Right cardiac atrium (tissue), 5 donors: ENCODE measurements at places on chromosomes 1 and 21. TPM values are rescaled to one million over a fixed set of nuclear protein-coding genes. Genes with fewer than 3 reads are reported as not detected.

The KCNJ9 gene
- not detected for total RNA-seq

The IFT25 gene
- 14.4 TPM for total RNA-seq

The HJV gene
- total RNA-seq: 164 TPM

The SAMSN1 gene
- 4.6 TPM for total RNA-seq

The CHRM3 gene
- total RNA-seq: 0.86 TPM

The PTGFR gene
- total RNA-seq: 0.34 TPM

The NUP210L gene
- 0.25 TPM for total RNA-seq

The F5 gene
- total RNA-seq: 5.2 TPM

DNA sequence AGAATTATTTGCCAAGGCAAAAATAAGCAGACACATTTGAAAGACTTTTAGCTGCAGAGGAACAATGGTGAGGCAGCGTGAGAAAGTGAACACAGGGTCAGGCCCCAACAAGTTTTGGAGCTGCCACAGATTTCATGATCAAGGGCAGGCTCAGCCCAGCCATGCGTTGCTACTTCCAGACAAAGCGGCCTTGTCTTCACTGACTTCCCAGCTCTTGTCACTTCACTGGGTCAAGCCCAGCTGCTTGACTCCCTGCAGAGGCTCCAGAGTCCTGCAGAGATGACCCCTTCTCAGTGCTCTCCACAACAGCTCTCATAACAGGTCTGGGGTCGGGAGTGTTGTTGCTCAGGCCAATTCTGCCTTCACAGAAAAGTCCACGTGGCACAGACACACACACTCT, 35.8 kb downstream of the HHAT start:
- peak; percentile 79 for DNase-seq

DNA sequence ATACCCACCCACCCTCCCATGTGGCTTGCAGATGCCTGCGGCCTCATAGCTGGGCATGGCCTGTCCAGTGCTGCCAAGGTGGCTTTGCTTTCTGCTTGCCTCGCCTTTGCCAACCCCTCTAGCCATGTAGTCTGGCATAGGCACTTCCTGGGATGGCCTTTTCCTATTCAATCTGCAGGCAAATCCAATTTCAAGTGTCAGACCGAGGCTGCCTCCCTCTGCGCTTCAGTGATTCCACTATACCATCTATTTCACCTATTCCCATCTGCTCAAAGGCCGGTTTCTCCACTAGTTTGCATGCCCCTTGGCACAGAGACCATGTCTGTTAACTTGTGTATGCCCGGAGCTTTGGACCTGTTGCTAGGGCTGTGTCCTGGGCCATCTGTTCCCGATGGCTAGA, 3.8 kb upstream of the ZBTB21 start:
- DNase-seq: no peak

GRCh38 chr1:165862448-165862847, 35.0 kb downstream of the UCK2 start:
- no peak for DNase-seq

DNA sequence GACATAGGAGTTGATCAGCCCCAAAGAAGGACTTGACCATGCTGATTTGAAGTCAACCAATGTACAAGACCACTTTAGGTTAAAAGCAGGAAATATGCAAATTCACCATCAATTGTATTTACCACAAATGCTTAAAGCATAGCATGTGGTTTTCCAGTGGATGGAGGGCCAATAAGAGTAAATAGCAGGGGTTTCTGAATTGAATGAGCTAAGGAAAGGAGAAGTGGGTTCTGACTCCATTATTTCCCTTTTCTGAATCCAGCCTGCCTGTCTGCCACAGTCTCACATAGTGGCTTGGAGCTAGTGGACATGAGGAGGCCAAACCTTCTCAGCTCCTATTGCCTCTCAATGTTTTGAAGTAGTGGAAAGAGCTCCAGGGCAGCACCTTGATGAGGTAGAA, 7.2 kb upstream of the TNFSF18 start:
- no peak for DNase-seq

- DNase-seq: no peak
These were observed 79.5 kb downstream of the DPYD start for GRCh38 chr1:97841338-97841737.

GRCh38 chr1:61423643-61424042, 301.3 kb downstream of the TM2D1 start:
- DNase-seq: no peak

GRCh38 chr1:10529091-10529490, 54.3 kb downstream of the PEX14 start:
- DNase-seq: no peak

GRCh38 chr1:1943834-1944570, 24.9 kb upstream of the TMEM52 start:
- peak; percentile 81 for DNase-seq

GRCh38 chr1:173802961-173803360, 21.5 kb upstream of the DARS2 start:
- DNase-seq: no peak

DNA sequence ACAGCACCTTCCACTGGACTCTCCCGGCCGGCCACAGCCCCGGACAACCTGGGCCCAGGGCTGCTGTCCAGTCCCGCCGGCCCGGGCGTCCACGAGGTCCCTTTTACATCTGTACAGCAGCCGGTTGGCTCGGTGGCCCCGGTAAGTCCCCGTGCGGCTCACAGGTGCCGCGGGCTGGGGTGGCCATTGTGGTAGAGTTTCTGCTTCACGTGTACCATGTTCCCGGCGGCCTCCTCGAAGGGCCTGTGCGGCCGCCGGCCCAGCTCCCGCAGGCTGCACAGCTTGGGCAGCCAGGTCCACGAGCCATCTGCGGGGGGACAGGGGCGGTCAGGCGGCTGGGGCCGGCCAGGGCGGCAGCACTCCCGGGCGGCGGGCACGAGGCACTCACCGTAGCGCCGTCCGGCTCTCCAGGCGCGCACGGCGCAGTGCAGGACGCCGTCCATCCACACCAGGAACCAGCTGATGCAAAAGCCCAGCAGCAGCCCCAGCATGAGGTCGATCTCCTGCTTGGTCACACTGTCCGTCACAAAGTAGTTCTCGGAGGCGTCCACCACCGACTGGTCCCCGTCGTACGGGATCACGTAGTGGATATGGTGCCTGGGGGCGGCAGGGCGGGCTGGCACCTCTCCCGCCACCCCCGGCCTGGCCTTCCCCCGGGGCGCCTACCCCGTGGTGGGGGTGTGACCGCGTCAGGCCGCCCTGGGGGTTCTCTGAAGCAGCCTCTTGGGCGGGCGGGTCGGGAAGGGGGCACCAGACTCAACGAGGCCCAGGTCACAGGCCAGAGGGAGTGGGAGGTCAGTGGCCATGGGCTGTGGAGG, 5.0 kb downstream of the TMEM240 start:
- DNase-seq: no peak

GRCh38 chr1:235511470-235512240, 7.4 kb upstream of the B3GALNT2 start:
- no peak for DNase-seq

- DNase-seq: peak; percentile 52
These were observed 7.6 kb downstream of the SESN2 start for GRCh38 chr1:28266920-28267322.

DNA sequence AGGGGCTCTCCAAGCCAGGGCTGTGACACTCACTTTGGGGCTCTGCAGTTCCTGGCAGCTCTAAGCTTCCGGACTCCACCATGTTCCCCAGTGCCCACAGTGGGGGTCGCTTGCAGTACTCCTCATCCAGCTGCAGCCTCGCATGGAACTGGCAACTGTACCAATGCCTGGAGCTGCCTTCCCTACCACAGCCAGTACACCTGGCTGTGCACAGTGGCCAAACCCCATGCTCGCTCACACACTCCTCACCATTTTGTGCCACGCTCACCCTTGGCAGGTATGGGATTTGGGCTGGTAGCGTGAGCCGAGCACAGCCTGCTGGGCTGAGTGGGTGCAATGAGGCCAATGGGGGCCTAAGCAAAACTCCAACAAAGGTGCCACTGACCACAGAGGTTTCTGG, 1369.9 kb downstream of the KCNT2 start:
- DNase-seq: no peak

GRCh38 chr1:60036856-60037460, 36.6 kb downstream of the C1orf87 start:
- DNase-seq: no peak

DNA sequence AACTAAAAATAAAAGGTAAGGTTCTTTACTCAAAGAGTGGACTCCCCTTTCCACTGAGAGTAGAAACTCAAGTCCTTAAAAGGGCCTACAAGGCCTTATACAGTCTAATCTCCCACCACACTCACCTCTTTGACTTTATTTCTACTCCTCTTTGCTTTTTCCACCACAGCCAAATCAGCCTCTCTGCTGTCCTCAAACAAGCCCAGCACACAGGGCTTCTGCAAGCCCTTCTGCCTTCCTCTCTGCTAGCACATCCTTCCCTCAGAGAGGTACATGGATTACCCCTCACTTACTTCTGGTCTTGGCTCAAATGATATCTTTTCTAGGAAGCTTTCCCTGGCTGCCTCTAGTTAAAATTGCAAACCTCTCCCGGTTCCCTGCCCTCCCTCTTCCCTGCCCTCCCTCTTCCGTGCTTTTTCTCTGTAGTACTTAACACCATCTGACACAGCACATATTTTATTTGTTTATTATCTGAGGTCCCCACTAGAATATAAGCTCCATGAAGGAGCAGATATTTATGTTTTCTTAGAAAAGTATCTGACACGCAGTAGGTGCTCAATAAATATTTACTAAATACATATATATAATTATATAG, 1.7 kb downstream of the LYST start:
- no peak for DNase-seq

- no peak for DNase-seq
These were observed 36.4 kb downstream of the ZNF684 start for GRCh38 chr1:40567825-40568224.

DNA sequence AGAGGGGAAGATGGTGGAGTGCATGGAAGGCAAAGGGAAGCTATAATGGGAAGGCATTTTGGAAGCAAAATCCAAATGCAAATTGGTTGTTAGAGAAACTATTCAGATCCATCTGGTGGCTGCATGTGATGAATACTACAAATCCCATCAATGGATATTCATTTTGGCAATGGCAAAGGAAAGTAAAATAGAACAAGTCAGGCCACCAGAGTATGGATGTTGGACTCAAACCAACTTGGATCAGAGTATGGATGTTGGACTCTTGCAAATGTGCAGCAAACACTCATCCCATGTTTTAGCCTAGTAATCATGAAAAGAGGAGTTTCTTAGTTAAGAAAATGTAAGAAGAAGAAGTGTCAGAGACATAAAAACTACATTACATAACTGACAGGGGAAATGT, 289.6 kb upstream of the DAB1 start:
- no peak for DNase-seq

DNA sequence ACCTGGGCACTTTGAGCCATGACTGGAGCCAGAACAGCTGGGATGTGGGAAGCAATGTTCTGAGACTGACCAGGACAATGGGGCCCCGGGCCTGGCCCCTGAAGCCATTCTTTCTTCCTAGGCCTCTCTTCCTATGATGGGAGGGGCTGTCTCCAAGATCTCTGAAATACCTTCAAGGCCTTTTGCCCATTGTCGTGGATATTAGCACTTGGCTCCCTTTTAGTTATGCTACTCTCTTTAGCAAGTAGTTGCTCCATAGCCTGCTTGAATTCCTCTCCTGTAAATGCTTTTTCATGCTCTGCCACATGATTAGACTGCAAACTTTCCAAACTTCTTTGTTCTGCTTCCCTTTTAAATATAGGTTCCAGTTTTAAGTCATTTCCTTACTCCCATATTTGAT, 262.9 kb upstream of the CACYBP start:
- DNase-seq: no peak

GRCh38 chr1:199509456-199509855, 518.1 kb upstream of the NR5A2 start:
- DNase-seq: no peak

DNA sequence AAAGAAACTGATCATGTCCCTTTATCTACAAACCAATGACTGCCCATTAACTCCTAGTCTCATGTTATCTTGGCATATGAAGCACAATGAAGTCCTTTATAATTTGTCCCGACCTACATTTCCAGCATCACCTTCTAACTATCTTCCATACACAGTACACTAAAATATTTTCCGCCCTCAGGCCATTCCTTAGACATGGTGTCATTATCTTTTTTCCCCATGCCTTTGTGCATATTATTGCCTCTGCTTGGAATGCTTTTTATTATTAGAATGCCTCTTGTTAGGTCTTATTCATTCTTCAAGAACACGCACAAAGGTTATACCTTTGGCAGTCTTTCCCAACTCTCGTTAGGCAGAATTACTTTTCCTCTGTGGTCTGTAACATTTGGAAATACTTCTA, 39.6 kb downstream of the ATG4C start:
- no peak for DNase-seq

- DNase-seq: no peak
These were observed 6.7 kb downstream of the INTS3 start for GRCh38 chr1:153734396-153735089.

DNA sequence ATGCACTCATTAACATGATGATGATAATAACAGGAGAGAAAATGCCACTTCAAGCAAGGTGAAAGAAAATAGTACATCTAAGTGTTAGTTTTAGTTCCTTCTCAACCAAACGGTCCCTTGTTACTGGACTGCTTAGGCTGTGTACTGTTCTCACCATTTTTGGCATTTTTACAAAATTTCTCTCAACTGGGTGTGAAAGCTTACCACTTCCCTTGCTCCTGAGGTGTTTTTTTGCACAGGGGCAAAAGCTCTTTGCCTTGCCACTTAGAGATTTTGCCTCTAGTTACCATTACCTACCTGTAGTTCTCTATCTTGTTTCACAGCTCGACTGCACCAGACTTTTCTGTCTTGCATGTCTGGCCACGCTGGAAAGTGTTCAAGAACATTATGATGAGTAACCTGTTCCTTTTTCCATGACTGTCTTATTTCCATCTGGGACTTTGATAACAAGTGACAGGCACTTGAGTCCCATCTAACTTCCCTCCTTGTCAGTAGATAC, 10.7 kb downstream of the NEK7 start:
- DNase-seq: no peak

- DNase-seq: no peak
These were observed 17.4 kb upstream of the ZMYM6 start for GRCh38 chr1:35049116-35049515.

DNA sequence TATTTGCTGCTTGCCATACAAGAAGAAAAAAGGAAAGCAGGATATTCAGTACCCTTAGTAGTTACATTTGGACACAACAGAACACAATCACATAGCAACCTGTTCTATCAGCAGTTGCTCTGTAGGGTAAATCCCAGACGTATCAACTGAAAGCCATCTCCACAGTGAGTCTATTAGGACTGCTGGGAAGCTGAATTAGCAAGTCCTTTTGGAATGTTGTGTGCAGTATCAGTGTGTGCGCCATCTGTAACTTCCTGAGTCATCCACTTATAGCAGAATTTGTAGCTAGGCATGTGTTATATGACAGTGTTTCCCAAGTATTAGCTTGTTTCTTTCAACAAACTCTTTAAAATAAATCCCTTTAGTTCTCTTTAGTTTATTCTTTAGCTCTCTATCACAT, 21.3 kb downstream of the CCDC30 start:
- no peak for DNase-seq

GRCh38 chr1:69911301-69911801, 294.0 kb downstream of the LRRC40 start:
- DNase-seq: no peak

DNA sequence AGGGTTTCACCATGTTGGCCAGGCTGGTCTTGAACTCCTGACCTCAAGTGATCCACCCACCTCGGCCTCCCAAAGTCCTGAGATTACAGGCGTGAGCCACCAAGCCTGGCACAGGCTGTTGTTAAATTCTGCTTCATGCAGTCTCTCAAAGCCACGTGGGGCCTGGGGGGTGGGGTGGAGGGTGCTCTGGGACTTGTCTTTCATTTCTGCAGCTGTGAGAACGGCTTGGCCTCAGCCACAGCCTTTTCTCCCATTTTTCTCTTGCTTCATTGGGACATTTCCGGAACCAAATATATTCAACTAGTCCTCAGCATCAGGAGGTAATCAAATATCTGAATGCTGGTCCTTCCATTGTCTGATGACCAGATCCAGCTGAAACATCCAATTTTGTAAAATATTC, 27.6 kb upstream of the KCNE2 start:
- DNase-seq: no peak
